HAP-1 (cell line): ENCODE measurements at places on chromosomes 12 and 14.

GRCh38 chr14:53060046-53060445, 93.1 kb downstream of the DDHD1 start:
- DNase-seq, result no peak

- no peak for DNase-seq
Measured at GRCh38 chr14:55333711-55334485, 62.7 kb downstream of the FBXO34 start.

GRCh38 chr12:106089935-106090334, 48.8 kb downstream of the NUAK1 start:
- no peak for DNase-seq

DNA sequence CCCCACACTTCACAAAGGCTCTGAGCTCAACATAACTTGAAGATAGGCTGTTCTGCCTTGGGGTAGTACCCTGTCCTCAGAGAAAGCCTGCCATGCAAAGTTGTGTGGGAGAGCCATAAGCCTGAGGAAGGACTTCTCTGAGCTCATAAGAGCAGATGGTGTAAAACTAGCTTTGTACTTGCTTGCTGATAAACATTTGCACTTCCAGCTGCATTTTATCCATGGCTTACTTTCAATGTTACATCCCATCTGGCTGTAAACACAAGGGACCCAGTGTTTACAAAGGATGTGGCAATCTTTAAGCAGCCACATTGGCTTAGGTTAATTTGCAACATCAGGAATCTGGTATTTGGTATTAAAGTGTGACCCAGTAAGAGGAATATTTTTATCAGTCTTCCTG, 258.1 kb downstream of the IPO8 start:
- DNase-seq, result no peak

- no peak for DNase-seq
Measured at GRCh38 chr12:32198555-32198954, 91.9 kb downstream of the BICD1 start.

DNA sequence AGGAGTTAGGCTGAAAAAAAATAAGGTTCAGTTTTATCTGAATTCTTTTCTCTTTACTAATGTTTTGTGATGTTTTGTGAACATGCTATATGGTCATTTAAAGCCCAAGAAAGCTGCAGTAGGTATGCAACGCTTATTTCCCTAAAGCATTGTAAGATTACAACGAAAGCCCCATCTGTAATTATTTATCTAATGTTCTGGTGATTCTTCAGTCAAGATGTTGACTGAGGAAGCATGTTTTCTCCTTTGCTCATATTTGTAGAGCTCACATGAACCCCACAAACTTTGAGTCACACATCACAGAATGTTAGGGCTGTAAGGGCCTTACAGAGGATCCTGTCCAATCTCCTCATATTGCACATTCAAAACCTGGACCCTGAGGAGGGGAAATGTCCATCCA, 3.2 kb upstream of the TUBA1C start:
- DNase-seq, result no peak

GRCh38 chr12:119375075-119375882, 40.8 kb downstream of the CCDC60 start:
- no peak for DNase-seq

DNA sequence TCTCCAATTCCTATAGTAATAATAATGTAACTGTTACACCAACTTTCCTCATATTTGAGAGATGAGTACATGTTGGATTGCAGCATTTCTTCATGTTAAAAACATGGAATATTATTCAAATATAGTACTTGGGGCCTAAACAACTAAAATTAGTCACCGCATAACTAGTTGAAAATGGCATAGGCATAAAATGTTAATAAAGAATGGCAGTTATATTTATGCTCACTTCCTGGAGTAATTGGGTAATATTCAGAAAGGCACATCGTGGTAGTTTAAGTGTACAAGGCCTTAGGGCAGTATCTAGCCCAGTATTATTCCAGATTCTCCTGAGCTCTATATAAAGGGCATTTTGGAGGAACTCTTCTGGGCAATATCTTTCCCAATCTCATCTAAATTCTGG, 46.0 kb downstream of the ERGIC2 start:
- DNase-seq, result no peak

DNA sequence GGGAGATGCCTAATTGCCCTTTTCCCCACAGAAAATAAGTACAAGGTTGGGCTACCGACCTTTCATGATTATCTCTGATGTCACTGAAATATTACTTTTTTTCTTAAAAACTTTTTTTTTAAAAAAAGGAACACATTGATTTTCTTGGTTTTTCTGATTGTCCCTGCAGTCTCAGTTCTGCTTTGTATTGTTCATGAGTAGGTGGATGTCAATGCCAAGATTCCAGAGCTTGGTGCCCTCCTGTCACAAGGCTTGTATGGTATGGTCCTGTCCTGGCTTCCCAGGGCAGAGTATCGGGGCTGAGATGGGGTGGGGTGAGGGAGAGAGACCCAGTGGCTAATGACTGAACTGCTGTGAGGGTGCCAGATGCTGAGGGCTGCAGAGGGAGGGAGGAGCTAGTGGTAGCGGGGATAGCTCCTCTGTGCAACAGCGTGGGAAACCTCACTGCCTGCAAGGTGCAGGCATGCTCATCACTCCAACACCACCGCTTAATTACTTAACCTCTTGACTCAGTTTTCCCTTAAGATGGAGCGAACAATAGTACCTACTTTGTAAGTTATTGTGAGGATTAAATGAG, 4.4 kb upstream of the CTDSP2 start:
- no peak for DNase-seq

- no peak for DNase-seq
Measured at GRCh38 chr12:4918950-4919660, 9.4 kb downstream of the KCNA1 start.

GRCh38 chr14:75986439-75986765, 839 bp downstream of the IFT43 start:
- no peak for DNase-seq

DNA sequence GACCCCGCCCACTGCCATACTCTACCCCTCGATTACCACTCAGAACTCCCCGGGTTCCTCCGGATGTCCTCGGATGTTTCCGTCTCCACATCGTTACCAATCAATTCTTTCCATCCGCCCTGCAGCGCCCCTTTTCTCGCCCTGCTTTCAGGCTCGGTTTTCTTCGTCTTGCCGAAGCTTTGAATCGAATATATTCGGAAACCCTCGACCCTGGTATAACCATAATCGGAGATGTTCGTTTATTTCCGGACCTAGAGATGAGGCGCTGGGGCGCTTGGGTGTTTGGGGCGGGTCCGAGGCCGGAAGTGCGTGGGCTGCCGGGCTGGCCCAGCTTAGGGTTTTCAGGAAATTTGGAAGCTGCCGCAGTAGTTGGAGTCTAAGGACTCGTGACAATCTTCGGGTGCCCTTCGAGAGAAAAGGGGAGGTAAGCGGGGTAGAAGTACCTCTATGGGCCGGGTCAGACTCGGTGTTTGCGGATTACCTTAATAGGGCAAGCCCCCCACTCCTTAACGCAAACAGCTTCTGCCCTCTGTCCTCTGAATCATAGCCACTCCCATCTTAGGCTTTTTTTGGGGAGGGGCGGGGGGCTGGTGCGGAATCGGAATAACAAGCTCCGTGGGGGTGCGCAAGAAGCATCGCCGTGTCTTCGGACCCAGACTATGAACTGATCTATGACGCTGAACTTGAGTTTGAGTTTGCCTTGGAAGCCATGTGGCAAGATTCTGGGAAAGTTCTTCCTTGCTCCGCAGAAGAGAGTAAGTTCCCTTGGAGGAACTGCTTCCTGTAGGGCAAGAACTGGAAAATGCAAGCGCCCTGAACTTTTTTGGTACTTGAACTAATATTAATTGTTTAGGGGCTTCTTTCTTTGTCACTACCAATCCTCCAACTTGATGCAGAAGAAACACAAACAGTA, at the start of gene C14orf119:
Gene C14orf119, plus strand, starts transcription at position 310 of the 913 bp plus-strand sequence. CDS start 2,154 bp downstream, outside the sequence.
- peak; percentile 99 for DNase-seq

GRCh38 chr12:22083167-22083566, 37.1 kb downstream of the CMAS start:
- no peak for DNase-seq

GRCh38 chr14:51410897-51411296, 170.8 kb downstream of the TMX1 start:
- no peak for DNase-seq

DNA sequence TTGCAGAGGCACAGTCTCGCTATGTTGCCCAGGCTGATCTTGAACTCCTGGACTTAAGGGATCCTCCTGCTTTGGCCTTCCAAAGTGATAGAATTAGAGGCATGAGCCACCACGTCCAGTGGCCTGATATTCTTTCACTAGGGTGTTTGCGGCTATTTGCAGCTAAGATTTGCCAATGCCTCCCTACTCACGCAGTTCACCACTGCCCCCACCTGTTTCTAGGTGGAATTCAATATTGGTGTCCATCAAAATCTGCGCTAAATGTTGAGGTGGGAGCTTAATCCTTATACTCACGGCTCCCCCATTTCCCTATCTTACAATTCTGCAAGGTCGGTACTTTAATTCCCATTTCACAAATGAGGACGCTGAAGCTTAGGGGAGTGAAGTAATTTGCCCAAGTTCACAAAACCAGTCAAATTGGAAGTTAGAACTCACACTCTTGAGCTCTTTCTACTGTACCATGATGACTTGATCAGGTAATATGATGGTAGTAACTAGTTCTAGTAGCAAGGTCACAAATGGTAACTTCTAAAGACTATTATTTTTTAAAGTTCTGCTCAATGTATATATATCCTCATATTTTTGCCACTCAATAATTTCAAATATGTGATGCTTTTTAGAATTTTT, 22.1 kb upstream of the LRRC9 start:
- DNase-seq, result no peak

DNA sequence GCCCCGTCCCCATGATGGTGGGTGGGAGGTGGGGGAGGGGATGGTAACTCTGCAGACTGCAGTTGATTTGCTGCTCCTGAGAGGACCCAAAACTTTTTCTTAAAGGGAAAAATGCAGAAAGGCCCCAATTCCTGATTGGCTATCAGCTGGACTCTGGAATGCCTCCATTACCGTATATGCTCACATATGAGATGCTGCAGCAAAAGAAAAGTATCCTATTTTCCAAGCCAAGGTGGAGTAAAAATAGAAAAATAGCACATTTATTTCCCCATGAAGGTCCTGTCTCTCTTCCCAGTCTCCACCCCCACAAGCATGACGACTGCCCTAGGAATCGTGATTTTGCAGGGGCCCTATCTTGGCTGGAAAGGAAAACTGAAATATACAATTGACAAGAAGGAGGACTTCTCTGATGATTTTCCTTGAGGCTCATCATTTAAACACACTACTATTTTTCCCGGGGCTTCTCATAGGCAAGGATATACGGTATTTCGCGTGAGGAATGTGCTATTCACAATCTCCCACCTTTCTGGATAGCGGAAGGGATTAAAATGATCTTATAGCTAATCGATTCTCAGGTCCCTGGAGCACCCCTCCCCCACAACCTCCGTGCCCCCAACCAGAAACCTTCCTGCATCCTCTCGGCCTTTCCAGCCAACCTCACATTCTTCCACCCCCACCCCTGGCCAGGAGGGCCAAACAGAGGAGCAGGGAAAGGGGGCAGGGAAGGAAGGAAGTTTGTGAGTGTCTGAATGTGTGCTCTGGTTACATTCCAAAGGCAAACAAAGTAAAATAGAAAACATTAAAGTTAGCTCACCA, 138.9 kb upstream of the CCND2 start:
- no peak for DNase-seq

- DNase-seq, result no peak
Measured at GRCh38 chr14:96204151-96205058, at the start of gene BDKRB2. TSS of gene BDKRB2 (plus strand) at chr14:96204839. CDS start at chr14:96237108, 32,269 bp downstream.
